D721Med (cell line): ENCODE measurements at places on chromosomes 16 and 17.
A peak's percentile ranks its signal among the peaks of the same experiment; 100 is the strongest.

- DNase-seq, result no peak
Observed at GRCh38 chr17:56244268-56244890, 91.1 kb downstream of the ANKFN1 start.

- DNase-seq, result peak; percentile 45
Observed at GRCh38 chr17:13306310-13306962, 288.6 kb upstream of the ELAC2 start.

DNA sequence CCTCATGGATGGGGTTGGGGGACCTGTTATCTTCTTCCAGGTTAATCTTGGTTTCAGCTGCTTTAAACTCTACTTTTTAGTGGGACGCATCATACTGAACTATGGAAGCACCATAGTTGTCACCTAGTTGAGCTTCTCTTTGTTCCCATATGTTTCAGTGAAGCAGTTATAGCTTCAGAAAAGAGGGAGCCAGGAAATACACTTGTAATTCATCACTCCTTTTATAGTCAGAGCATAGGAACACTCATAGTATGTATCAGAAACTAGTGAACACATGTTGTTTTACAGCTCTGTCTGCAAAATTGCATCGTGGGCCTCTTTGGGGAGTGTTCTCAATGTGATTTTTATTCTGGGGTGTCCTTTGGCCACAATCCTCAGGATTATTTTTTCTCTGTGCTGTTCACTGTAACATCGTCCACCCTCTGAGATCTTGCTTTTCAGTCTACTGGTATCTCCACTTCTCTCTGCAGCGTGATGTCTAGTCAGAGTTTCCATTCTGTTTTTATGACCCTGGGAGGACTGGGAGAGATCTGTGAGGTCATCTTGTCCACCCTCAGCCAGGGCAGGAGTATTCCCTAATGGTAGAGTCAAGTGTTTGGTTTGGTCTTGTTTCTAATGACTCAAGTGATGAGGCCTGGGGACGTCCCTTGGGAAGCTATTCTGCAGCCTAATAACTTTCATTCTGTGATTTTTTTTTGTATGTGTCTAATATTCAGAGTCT is 585.4 kb downstream of the WWOX start:
- DNase-seq, result no peak

- DNase-seq, result no peak
Observed at GRCh38 chr17:17626151-17626805, 34.8 kb upstream of the PEMT start.

- no peak for DNase-seq
Observed at GRCh38 chr16:66616169-66616568, 11.7 kb downstream of the CMTM3 start.

DNA sequence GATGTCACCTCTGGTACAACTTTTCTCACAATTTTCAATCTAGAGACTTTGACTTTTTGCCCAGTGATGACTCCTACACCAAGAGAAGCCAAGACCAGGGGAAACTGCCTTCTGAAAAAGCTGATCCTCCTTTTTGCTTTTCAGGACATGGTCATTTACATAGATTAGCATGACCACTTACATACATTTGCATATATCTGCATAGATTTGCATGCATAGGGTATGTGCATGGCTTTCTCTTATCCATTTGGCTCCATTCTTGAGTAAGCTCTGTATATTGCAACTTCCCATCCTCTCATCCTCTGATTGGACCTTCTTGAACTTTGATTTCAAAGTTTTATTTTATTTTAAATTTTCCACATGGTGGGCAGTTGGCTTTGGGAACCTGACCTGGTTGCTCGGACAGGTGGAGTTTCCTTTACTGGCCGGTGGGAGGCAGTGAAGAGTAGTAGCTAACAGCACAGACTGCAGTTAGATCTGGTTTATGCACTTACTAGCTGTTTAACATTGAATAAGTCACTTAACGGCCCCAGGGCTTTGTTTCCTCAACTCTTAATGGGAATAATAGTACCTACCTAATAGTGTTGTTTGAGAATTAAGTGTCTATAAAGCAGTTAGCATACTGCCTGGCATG is 92.9 kb downstream of the GPR139 start:
- no peak for DNase-seq

GRCh38 chr16:10754941-10755340 is 11.3 kb downstream of the NUBP1 start:
- DNase-seq, result no peak

DNA sequence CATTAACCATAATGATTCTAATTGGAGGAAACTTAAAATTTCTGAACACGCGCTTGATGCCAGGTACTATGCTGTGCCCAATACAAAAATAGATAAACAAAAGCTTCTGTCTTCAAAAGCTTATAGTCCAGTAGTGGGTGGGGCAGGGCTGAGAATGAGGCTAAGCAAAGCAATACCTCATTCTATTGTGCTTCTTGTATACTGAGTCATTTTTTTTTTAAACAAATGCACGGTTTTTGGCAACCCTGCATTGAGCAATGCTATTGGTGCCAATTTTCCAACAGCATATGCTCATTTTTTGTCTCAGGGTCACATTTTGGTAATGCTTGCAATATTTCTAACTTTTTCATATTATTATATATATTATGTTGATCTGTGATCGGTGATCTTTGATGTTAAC is 34.7 kb upstream of the HNF1B start:
- no peak for DNase-seq

DNA sequence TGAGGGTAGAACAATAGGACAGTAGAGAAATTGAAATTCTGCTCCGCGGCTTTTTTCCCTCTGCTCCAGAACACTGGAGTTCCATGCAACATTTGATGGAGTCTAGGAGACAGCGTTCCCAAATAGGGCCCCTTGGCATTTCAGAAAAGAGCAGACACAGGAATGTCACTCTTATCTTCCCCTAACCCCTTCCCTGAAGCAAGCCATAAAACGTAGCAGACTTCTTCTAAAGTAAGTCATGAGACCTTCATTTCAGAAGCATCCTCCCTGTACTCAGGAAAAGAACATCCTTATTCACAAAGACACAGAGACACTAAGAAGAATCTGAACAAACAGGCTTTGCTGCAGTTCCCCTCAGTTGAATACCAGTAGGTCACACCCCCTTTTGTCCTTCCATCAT is 296.1 kb upstream of the SOX9 start:
- no peak for DNase-seq

GRCh38 chr17:65514082-65514481 is 47.4 kb downstream of the AXIN2 start:
- no peak for DNase-seq

DNA sequence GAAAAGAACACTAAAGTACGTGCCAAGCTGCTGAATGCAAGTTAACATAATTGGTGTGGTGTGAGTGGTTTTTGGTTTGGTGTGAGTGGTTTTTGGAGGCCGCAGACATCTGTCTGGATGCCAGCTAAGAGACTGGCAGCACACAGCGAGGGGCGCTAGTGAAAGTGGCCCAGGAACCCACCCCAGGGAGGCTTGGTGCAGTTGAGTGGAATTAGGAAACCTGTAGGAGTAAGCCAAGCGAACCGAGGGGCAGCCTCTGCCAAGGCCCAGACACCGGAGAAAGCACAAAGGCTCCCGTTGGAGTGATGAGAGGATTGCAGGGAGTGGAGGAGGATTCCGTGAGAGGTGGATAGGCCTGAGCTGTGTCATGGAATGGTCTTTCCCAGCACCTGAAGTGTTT is 24.6 kb upstream of the SLC5A11 start:
- DNase-seq, result no peak

GRCh38 chr17:1562176-1562643 is 382 bp downstream of the PITPNA start:
- no peak for DNase-seq

GRCh38 chr16:52729731-52730130 is 182.8 kb upstream of the TOX3 start:
- DNase-seq, result no peak

DNA sequence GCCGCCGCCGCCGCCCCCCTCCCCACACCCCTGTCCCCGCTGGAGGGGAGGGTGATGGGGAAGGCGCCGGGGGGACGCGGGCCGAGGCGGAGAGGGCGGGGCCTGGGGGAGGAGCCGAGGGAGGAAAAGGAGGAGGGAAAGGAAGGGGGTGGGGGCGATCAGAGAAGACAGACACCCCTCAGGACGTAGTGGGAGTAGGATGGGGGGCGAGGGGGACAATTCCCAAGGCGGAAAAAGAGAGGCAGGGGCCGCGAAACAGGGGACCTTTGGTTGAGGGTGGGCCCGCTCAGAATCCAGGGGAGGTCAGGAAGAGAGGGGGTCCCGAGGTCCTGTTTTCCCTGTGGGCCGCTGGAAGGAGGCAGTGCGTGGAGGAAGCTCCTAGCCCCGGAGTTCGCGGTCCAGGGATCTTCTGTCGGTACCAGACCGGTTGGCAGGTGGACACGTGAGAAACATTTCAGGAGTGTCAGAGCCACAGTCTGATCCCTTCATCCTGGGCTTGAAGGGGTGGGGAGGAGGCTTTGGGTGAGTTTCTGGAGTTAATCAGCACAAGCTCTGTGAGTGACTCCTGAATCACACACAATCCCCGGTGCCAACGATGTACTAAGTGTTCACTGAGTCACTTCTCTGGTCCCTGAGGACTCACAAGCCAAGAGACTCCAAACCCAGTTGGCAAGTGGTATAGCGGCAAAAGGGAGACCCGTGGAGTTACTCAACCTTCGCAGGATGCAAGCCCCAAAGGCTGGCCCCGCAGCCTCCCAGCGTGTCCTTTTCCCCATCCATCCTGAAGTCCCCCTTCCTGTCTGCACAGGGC is at the start of gene XYLT1:
Gene XYLT1, minus strand, starts transcription at position 53 of the 811 bp plus-strand sequence. CDS start 164 bp downstream, outside the sequence.
- no peak for DNase-seq

- DNase-seq, result peak; percentile 70
Observed at GRCh38 chr17:81537856-81538555, 9.8 kb downstream of the FSCN2 start.

DNA sequence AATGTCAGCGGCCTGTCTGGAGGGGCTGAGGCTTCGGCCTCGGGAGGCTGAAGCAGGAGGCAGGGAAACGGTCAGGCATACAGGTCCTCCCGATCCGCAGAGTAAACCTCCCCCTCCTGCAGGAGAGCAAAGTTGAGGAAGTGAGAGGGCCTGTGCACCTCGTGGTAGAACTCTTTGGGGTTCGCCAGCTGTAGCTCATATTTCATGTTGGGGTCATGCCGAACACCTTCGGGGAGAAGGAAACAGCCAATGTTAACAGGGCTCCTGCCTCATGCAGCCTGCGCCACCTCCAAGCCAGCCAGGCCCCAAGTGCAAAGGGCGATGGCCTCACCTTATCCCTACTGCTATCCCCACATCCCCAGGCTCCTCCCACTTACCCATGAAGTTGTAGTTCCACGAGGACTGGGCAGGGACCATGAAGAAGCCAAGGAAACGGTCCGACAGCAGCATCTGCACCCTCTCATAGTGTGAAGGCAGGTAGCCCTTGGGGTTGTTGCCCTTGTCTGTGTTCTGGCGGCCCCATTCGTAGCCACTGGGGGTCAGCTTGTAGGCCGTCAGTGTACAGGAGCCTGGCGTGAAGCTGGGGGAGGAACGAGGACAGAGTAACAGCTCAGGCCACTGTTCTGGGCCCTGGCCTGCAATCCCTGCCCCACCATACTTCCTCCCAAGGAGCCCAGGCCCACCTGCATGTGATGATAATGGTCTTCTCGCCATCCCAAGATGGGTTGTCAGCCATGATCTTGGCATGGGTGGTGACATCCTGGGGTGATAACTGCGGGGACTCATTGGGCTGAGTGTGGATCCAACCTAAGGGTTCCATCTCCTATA is 1.3 kb upstream of the RILP start:
- DNase-seq, result no peak

DNA sequence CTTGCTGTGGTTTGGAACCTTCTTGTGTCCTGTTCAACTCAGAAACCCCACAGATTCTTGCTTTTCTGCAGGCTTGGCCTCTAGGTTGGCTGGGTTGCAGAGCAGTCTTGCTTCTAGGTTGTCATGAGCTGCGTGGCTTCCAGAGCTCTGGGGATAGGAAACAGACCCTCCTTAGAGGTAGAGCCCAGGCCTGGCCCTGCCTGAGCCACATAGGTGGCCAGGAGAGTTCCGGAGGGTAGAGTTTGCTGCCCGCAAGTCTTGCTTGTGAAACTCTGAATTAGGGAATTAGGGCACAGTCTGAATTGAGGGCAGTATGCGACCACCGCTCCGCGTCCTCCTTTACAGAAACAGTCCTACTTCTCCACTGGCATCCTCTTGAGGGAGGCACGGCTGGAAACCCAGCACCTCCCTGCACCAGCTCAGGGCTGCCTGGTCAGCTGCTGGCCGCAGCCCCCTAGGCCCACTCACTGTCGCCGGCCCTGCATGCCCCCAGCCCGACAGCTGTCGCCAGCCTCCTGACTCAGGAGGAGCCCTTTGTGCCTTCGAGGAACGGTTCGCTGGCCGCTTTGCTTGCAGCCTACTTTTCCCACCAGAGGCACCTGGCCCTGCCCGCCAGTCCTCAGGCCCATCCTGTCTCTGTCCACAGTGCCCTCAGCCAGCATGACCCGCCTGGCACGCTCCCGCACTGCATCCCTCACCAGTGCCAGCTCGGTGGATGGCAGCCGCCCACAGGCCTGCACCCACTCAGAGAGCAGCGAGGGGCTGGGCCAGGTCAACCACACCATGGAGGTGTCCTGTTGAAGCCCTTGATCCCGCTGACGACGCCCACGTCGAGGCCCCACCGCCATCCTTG is 4.3 kb upstream of the SETD6 start:
- no peak for DNase-seq

- DNase-seq, result no peak
Observed at GRCh38 chr17:78506454-78507309, 70.5 kb downstream of the DNAH17 start.

DNA sequence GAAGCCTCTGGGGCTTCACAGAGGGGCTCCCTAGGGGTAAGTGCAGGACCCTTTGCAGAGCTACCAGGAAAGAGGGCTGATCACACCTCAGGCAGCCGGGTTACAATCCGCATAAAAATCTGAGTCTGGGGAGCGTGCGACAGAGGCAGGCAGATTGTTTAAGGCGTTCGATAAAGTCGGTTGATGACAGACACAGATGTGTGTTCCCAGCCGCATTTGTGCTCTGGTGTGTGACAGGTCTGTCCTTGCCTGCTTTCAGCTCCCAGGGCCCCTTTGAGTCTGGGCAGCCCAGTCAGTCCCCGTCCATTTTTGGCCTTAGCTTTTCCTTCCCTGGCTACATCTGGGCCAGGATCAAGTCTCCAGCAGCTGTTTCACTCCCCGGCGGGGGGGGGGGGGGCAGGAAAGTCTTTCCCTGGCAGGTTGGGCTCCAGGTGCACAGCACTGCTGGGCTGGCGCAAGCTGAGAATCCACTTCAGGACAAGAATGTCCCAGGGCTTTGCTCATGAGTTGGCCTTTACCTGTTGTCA is 1.3 kb upstream of the ZACN start:
- DNase-seq, result no peak

- DNase-seq, result no peak
Observed at GRCh38 chr17:8898126-8898525, 30.7 kb upstream of the PIK3R6 start.
